ENCODE measurements at places on chromosomes 5 and 9.
A peak's percentile ranks its signal among the peaks of the same experiment; 100 is the strongest.

GRCh38 chr5:58016358-58016757, 443.5 kb downstream of the PLK2 start:
- H3K36me3 ChIP-seq = no peaks in the 10 kb centered on the region
- no peaks in the 10 kb centered on the region for H3K27me3 ChIP-seq
- H3K4me3 ChIP-seq = no peak overlapping the region
- no peak overlapping the region for H3K27ac ChIP-seq
- DNase-seq = no peak

DNA sequence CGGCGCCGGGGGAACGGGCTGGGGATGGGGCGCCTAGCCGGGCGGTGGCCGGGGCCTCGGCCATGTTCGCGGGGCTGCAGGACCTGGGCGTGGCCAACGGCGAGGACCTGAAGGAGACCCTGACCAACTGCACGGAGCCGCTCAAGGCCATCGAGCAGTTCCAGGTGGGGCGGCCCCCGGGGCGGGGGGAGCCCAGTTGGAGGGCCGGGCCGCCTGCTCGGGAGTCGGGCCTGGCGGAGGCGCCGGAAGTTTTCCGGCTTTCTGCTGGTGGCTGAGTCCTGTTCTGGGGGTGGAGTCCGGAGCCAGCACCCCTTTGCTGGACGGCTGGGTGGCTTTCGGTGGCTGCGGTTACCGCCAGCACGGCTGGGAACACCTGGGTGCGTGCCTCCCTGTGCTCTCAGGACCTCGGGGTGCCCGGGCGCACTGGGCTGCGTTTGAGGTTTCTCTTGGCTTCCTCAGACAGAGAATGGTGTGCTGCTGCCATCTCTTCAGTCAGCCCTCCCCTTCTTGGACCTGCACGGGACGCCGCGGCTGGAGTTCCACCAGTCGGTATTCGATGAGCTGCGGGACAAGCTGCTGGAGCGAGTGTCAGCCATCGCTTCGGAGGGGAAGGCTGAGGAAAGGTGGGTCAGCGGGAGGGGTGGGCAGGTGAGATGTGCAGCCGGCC, 454 bp downstream of the NELFB start:
- no peak for DNase-seq
- H3K27me3 ChIP-seq = no peaks in the 10 kb centered on the region
- peak overlapping the region; percentile 77 for H3K27ac ChIP-seq
- H3K4me1 ChIP-seq = peaks cover 25% of the 10 kb centered on the region

DNA sequence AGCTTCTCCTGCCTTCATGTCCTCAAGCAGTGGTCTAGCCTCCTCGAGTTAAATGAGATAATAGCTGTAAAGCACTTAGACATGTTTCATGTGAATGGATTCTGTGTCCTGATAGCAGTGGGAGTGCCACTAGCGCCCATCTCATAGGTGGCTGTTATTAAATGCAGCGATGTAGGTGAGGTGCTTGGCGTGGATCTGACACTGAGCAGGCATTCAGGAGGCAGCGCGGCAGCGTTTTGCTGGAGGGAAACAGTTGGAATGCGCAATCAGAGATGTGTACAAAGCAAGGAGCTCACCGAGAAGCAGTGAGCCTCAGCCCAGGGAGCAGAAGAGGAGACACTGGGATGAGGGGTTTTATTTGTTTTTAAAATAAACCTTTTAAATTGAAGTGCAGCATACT, 106.6 kb downstream of the RGS3 start:
- no peak overlapping the region for H3K27ac ChIP-seq
- DNase-seq = no peak
- H3K36me3 ChIP-seq = no peaks in the 10 kb centered on the region

- H3K4me1 ChIP-seq = no peaks in the 10 kb centered on the region
- DNase-seq = no peak
Observed at GRCh38 chr5:154164249-154164581, 26.3 kb upstream of the GALNT10 start.

GRCh38 chr5:119274767-119275130, 81.1 kb upstream of the TNFAIP8 start:
- DNase-seq = no peak
- no peak overlapping the region for H3K4me3 ChIP-seq
- H3K4me1 ChIP-seq = peaks cover 38% of the 10 kb centered on the region

GRCh38 chr5:55991768-55992486, 2.8 kb downstream of the IL6ST start:
- DNase-seq = no peak
- peaks cover 55% of the 10 kb centered on the region for H3K4me1 ChIP-seq
- H3K36me3 ChIP-seq = peaks cover 5% of the 10 kb centered on the region
- peak overlapping the region; percentile 99 for H3K27ac ChIP-seq
- H3K4me3 ChIP-seq = peak overlapping the region; percentile 81
- H3K27me3 ChIP-seq = no peaks in the 10 kb centered on the region

- DNase-seq = no peak
- H3K36me3 ChIP-seq = no peaks in the 10 kb centered on the region
- H3K27ac ChIP-seq = no peak overlapping the region
- no peak overlapping the region for H3K4me3 ChIP-seq
- no peaks in the 10 kb centered on the region for H3K27me3 ChIP-seq
Observed at GRCh38 chr9:24096756-24097155, 270.7 kb upstream of the ELAVL2 start.

- H3K4me3 ChIP-seq = no peak overlapping the region
- DNase-seq = no peak
- peaks cover 7% of the 10 kb centered on the region for H3K4me1 ChIP-seq
Observed at GRCh38 chr5:74199005-74199404, 441.5 kb downstream of the ENC1 start.

- H3K4me1 ChIP-seq = no peaks in the 10 kb centered on the region
- no peak overlapping the region for H3K4me3 ChIP-seq
- H3K27ac ChIP-seq = no peak overlapping the region
- H3K27me3 ChIP-seq = no peaks in the 10 kb centered on the region
- DNase-seq = no peak
Observed at GRCh38 chr5:119168401-119168800, 97.5 kb downstream of the DMXL1 start.

DNA sequence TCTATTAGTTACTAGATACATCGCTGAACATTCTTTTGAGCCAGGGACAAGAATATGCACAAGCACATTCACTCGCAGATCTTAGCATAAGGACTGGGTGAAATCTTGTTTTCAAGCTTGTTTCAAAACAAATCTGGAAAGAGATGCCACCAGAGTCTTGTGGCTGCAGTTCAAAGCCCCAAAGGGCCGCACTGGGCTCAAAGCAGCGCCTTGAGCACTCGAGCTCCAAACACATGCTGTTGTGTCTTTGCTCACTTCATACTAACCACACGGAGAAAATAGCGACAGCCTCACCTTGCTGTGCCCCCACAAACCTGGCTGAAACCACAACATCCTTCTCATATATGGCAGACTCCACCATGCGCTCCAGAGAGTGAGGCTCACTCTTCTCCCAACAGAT, 34.2 kb upstream of the IL7R start:
- H3K27ac ChIP-seq = no peak overlapping the region
- no peaks in the 10 kb centered on the region for H3K36me3 ChIP-seq
- no peaks in the 10 kb centered on the region for H3K27me3 ChIP-seq
- no peak overlapping the region for H3K4me3 ChIP-seq
- DNase-seq = no peak

DNA sequence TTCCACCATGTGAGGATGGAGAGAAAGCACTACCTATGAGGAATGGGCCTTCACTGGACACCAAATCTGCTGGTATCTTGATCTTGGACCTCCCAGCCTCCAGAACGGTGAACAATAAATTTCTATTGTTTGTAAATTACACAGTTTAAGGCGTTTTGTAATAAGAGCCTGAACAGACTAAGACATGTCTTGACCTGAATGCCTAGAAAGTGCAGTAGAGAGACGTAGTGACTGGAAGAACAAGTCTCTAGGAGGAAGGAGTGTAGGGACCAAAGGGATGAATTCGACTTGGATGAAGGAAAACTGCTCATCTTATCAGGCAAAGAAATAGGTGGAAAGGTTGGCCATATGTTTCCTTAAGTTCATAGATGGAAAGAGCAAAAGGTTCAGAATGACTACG, 309.8 kb upstream of the RGMB start:
- no peak for DNase-seq
- H3K4me1 ChIP-seq = no peaks in the 10 kb centered on the region
- H3K36me3 ChIP-seq = no peaks in the 10 kb centered on the region
- H3K27me3 ChIP-seq = no peaks in the 10 kb centered on the region

GRCh38 chr5:59575648-59576445, 317.7 kb downstream of the PDE4D start:
- no peaks in the 10 kb centered on the region for H3K27me3 ChIP-seq
- peaks cover 6% of the 10 kb centered on the region for H3K4me1 ChIP-seq
- DNase-seq = no peak
- no peaks in the 10 kb centered on the region for H3K36me3 ChIP-seq
- no peak overlapping the region for H3K4me3 ChIP-seq
- no peak overlapping the region for H3K27ac ChIP-seq

GRCh38 chr9:70399141-70399540, 15.3 kb downstream of the KLF9 start:
- H3K27me3 ChIP-seq = no peaks in the 10 kb centered on the region
- no peak overlapping the region for H3K4me3 ChIP-seq
- peak overlapping the region; percentile 45 for H3K27ac ChIP-seq
- H3K36me3 ChIP-seq = no peaks in the 10 kb centered on the region

DNA sequence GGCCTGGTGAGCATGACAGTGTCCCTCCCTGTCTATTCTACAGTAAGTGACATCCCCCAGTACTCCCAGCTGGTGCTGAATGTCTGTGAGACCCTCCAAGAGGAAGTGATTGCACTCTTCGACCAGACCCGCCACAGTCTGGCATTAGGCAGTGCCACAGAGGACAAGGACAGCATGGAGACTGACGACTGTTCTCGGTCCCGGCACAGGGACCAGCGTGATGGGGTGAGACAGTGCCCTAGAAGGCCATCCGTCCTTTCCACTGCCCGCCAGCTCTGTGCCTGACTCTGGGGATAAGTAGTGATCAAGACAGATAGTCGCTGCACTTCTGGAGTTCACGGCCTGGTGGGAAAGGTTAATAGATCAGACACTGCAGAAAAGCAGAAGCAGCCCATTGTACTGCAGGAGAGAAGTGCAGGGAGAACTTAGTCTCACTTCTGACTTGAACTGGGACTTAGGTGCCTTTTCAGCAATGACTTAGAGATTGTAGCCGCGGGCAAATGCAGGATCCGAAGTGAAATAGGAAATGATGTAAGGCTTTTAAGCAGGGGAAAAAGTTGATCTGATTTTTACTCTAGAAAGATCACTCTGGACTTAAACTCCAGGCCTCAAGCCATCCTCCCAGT, 28.4 kb downstream of the SH3GLB2 start:
- no peak overlapping the region for H3K27ac ChIP-seq
- peaks cover 98% of the 10 kb centered on the region for H3K36me3 ChIP-seq
- no peak for DNase-seq
- no peaks in the 10 kb centered on the region for H3K27me3 ChIP-seq
- H3K4me3 ChIP-seq = no peak overlapping the region
- no peaks in the 10 kb centered on the region for H3K4me1 ChIP-seq

DNA sequence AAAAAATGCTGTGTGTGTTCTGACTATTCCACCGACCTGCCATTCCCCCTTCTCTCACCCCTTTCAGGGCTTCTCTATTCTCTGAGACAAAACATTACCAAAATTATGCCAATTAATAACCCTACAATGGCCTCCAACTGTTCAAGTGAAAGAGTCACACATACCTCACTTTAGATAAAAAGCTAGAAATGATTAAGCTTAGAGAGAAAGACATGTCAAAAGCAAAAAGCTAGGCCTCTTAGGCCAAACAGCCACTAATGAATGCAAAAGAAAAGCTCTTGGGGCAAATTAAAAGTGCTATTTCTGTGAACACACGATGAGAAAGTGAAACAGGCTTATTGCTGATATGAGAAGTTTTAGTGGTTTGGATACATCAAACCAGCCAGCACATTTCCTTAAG, 279.6 kb upstream of the GRAMD2B start:
- peaks cover 3% of the 10 kb centered on the region for H3K4me1 ChIP-seq
- no peaks in the 10 kb centered on the region for H3K27me3 ChIP-seq

DNA sequence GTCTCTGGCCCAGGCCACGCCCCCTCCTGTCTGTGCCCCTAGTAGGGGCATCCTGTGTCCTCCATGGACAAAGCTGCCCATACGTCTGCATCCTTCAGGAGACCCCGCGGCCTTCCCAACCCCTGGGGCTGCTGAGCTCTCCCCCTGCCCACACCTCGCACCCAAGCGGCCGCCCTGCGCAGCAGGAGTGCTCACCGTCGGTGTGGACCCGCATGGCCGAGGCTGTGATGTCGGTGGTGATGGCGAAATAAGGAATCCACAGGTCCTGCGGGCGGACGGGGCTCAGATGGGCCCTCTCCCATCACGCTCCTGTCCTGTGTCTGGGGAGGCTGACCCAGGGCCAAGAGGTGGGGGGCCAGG, 4.8 kb upstream of the NSMF start:
- no peak overlapping the region for H3K4me3 ChIP-seq
- no peak for DNase-seq
- no peaks in the 10 kb centered on the region for H3K36me3 ChIP-seq
- no peaks in the 10 kb centered on the region for H3K27me3 ChIP-seq
- peaks cover 23% of the 10 kb centered on the region for H3K4me1 ChIP-seq

DNA sequence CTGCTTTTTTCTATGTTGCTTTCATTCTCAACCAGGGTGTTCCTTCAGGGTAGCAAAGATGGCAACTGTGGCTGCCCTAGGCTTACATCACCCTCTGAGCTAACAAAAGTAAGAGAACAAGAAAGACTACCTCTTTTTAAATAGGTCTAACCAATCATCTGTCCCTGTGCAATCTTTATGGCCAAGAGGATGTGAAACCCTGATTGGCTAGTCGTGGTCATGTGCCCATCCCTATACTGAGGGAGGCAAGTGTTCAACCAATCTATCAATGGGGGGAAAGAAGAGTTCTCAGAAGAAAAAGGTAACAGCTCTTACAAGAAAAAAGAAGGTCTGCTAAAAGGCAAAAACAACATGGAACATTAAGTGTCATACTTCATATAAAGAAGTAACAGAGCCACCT, 11.7 kb upstream of the SNCAIP start:
- H3K36me3 ChIP-seq = no peaks in the 10 kb centered on the region
- no peak overlapping the region for H3K4me3 ChIP-seq
- DNase-seq = no peak

- no peaks in the 10 kb centered on the region for H3K4me1 ChIP-seq
- no peak for DNase-seq
- H3K4me3 ChIP-seq = no peak overlapping the region
Observed at GRCh38 chr9:135778421-135778820, 76.4 kb downstream of the KCNT1 start.

DNA sequence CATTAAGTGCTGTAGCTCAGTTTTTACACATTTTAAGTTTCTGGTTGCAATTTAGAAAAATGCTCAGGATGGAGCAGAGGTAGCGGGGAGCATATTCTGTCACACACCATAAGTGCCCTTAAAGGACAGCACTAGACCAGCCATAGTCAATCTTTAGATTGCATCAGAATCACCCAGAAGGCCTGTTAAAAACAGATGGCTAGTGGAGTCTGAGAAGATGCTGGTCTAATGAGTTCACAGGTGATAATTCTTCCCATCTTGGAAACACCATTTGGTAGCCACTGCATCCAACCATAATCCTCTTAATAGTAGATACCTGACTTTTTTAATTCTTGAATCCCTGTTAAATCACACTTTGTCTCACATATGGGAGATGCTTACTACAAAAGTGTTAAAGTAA, 113.2 kb downstream of the CDH18 start:
- DNase-seq = no peak
- no peaks in the 10 kb centered on the region for H3K27me3 ChIP-seq
- H3K36me3 ChIP-seq = no peaks in the 10 kb centered on the region
- H3K4me3 ChIP-seq = no peak overlapping the region
- H3K27ac ChIP-seq = no peak overlapping the region

All from esophagus muscularis mucosa (tissue), 4 donors.